ENCODE measurements at places on chromosomes 3 and 15. TPM values are rescaled to one million over a fixed set of nuclear protein-coding genes. Genes with fewer than 3 reads are reported as not detected.

The GOLGB1 gene
- total RNA-seq = 75.2 TPM

The MCCC1 gene
- 30.1 TPM for total RNA-seq

DNA sequence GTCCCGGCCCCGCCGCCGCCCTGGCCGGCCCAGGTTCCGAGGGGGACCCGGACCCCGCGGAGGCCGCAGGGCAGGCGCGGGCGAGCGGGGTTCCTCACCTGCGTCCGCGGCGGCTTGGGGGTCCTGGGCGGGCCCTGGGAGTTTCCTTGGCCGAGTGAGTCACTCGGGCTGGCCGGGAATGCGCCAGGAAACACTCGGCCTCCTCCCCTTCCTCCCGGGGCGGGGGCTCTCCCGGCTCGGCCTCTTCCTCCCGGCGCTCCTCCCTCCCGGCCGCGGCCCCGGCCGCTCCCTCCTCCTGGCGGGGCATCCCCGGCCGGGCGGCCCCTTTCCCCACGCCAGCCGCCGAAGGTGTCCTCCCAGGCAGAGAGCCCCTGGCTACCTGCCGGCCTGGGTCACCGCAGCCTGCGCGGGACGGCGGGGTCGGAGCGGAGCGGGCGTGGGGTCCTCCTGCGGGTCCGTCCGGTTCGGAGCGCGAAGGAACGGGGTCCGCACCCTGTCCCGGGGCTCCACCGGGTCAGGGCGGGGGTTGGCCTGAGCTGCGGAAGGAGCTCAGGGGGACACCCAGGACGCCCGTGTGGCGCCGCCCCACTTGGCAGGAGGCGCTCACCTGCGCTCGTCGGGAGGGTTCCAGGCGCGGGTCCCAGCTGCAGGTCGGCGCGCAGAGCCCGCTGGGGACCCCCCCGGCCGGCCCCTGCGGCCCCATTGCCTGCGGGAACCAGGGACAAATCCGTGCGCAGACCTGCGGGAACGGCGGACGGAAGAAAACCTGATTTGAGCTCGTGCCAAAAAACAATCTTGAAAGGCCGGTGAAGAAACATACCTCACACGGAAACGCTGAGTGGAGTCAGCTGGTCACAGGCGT is at the start of gene CYFIP1:
TSS of gene CYFIP1 (minus strand) at position 180 of the 862 bp plus-strand sequence. CDS start 33,083 bp downstream, outside the sequence.
- DNase-seq = peak; percentile 92

DNA sequence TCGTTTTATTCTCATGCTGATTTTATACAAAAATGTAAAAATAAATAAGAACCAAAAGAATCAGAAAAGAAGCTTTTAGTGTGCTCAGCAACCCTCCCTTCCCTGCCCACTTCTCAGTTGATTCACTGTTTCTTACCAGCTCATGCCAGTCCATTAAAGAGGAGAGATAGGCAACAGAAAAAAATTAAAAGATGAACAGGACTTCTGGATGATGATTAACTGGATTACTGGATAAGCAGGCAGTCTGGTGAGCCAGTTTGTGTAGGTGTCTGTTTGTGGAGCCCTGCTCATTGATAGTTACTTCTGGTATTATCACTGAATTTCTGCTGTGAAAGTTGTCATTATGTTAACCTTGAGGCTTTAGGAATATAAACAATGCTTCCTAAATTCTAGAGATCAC is 15.1 kb upstream of the GPR171 start:
- DNase-seq = no peak

DNA sequence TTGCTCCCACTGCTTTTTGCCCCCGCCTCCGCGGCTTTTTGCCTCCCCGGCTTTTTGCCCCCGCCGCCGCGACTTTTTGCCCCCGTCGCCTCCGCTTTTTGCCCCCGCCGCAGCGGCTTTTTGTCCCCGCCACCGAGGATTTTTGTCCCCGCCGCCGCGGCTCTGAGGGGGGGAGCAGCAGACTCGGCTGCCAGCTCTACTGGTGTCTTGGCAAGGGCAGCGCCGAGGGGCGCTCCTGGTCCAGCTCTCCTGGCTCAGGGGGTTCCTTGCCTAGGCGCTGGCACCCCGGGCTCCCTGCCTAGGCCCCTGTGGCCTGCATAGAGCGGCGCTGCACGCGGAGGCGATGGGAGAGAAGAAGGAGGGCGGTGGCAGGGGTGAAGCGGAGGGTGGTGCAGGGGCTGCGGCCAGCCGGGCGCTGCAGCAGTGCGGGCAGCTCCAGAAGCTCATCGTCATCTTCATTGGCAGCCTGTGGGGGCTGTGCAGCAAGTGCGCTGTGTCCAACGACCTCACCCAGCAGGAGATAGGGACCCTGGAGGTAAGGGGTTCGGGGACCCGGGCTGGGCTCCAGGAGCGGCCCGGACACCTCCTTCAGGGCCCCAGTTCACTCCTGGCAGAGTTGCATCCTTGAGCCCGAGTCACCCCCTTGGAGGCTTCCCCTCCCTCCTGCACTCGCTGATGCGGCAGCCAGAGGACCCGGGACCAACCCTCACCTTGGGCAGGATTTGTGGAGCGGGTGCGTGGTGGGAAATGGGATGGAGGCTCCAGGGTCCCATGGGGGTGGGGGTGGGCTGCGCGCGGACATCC is 642.4 kb downstream of the GOLGA6L6 start:
- no peak for DNase-seq

The DPPA4 gene
- 1.7 TPM for total RNA-seq

The GOLGA6L22 gene
- not detected for total RNA-seq

- DNase-seq = no peak
Observed at GRCh38 chr3:59978979-59979378, 929.2 kb upstream of the CFAP20DC start.

The CFAP92 gene
- 0.10 TPM for total RNA-seq

DNA sequence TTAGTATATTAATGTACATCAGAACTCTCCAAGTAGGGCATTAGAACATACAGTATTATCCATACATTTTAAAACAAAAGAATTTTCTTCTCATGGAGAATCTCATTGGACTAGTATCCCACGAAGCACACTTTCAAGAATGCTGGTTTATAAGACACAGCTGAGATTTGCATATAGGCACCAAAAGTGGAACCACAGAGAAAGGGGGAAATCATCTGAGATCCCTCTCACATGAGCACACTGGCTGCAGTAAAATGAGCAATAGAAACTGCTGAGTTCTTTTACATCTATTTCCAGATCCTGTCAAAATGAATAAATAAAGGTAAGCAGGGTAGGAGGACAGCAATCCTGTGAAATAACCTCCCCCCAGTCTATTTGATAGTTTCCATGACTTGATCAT is 665.3 kb downstream of the FHIT start:
- DNase-seq = no peak

DNA sequence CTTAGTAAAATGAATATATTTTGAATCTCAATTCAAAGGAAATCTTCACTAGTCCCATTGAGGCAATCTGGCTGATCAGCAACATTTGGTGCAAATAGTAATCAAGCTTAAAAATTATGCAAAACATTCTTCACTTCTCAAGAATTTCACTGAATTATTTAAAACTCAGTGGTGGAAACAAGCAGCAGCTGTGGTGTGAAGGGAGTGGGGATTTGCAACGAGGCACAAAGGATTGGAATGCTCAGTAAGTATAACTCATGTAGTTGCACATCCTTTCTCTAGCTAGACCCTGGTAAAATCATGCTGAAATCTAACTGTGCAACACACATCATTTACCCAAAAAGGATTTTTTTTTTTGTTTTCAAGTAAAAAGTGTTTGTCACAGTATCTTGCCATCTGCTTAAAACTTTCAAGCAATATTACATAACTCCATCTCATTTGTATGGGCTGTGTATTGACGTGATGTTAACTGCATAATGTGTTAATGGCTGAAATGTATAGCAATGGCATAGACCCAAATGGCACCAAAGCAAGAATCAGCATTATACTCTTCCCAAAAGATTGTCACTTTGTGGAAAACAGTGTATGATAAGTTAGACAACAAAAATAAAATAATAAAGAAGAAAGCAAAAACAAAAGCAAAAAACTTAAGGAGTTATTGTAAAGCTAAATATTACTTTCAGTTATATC is 816.6 kb downstream of the EPHA3 start:
- no peak for DNase-seq

The MESP2 gene
- not detected for total RNA-seq

The ABCC5 gene
- total RNA-seq = 58.7 TPM

GRCh38 chr3:9976721-9977709 is 9.6 kb downstream of the EMC3 start:
- peak; percentile 21 for DNase-seq

The ATP13A5 gene
- 0.31 TPM for total RNA-seq

The MEX3B gene
- 9.1 TPM for total RNA-seq

The PLD1 gene
- total RNA-seq = 60.6 TPM

DNA sequence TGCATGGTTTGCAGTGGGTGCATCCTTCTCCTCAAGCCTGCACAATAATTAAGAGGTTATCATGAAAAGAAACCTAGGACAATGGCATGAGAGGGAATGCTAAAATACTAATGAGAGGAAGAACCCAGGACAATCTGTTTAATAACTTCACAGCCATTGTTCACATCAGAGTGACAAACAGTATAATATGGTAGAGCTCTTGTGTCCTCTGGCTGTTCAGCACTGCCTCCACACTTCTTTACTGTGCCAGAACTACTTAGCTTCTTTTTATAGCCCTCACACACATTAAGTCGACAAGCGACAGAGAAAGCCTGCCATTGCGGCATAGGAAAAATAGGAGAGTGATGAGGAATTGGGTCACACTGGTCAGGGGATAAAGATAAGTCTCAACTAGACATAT is 65.0 kb upstream of the MEIS2 start:
- DNase-seq = no peak

The ZNF80 gene
- not detected for total RNA-seq

GRCh38 chr15:86743283-86743903 is 663.7 kb downstream of the AGBL1 start:
- peak; percentile 21 for DNase-seq

DNA sequence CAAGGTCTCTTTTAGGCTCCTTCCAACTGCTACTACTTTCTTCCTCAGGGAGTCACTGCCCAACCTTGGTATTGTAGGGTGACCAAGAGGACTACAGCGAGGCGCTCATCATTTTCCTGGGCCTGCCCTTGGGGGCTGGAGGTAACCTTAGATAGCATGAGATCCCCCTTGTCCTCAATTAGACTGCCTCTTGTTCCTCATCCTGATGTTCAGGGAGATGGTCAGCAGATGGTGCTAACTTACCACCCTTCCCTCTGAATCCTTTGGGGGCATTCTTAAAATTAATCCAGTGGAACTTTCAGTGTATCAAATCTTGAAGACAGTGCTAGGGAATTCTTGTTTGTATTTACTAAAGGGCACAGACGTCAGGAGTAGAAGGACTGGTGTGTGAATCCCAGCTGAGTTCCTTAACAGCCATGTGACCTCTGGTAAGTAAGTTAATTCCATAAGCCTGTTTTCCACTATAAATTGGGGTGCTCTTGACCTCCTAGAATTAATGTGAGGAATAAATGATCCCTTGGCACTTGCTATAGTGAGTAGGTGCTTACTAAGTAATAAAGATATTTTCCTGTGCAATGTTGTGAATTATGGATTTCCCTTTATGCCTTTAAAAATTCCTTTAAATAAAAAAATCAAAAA is 4.1 kb upstream of the CLPX start:
- DNase-seq = peak; percentile 82

The FMN1 gene
- total RNA-seq = 5.3 TPM

Data from tongue (tissue), 3 donors.